ENCODE measurements at places on chromosomes 7 and 10.

- no peak for DNase-seq
Measured at GRCh38 chr10:43323245-43323644, 48.2 kb upstream of the FXYD4 start.

GRCh38 chr10:122083478-122084025 lies 94.6 kb downstream of the TACC2 start:
- no peak for DNase-seq

GRCh38 chr7:30727061-30727945 lies 24.6 kb upstream of the INMT start:
- peak; percentile 67 for DNase-seq

- DNase-seq = no peak
Measured at GRCh38 chr7:131503639-131504038, 52.8 kb downstream of the PODXL start.

DNA sequence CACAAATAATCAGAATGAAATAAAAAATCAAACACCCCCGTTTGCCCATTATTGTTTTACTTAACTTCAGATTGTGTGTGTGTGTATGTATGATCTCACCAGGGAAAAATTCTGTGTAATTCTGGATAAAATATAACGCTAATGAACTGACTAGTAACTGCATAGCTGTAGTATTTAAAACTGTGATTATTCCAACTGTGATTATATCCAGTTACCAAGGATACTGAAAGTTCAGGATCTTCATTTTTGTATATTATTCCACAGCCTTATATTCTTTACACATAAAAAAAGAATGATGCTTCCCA lies 2.9 kb downstream of the TWIST1 start:
- no peak for DNase-seq

DNA sequence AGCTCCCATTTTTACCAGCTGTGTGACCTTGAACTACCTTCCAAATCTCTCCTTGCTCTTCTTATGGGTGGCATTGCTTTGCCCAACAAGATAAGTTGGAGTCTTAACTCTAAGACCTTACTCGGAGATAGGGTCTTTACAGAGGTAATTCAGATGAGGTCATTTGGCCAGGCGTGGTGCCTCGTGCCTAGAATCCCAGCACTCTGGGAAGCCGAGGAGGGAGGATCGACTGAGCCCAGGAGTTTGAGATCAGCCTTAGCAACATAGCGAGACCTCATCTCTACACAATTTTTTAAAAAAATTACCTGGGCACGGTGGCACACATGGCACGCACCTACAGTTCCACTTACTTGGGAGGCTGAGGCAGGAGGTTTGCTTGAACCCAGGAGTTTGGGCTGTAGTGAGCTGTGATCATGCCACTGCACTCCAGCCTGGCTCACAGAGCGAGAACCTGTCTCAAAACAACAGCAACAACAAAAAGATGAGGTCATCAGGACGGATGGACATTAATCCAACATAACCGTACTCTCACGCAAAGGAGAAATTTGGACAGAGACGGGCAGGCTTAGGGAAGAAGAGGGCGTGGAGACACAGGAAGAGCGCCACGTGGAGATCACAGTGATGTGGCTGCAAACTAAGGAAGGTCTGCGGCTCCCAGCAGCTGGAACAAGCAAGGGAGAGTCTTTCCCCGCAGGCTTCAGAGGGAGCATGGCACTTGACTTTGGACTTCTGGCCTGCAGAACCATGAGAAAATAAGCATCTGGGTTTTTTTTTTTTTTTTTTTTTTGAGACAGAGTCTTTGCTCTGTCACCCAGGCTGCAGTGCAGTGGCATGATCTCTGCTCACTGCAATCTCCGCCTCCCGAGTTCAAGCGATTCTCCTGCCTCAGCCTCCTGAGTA lies 122.3 kb upstream of the CARD11 start:
- DNase-seq = no peak

GRCh38 chr10:70550459-70550858 lies 52.1 kb downstream of the PRF1 start:
- DNase-seq = no peak

DNA sequence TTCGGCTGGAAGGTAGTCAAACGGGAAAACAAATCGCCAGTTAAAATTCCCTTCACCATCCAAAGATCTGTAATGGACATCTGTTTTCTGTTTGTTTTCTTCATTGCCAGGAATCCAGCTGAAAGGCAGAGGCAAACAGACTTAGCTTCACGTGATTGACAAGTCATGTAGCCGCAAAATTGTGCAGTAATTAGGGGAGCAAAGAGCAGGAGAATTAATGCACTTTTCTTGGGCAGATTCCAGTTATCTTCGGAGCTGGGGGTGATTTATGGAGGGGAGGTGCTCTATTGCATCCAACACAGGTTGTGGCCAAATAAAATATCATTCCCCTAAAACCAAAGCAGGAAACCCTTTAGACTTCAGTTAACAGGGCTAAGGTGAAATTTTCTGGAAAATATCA lies 162.2 kb downstream of the MYOF start:
- no peak for DNase-seq
